ENCODE measurements at places on chromosomes 12 and 14.

GRCh38 chr14:61616524-61617185 is 78.7 kb upstream of the HIF1A start:
- DNase-seq: no peak

DNA sequence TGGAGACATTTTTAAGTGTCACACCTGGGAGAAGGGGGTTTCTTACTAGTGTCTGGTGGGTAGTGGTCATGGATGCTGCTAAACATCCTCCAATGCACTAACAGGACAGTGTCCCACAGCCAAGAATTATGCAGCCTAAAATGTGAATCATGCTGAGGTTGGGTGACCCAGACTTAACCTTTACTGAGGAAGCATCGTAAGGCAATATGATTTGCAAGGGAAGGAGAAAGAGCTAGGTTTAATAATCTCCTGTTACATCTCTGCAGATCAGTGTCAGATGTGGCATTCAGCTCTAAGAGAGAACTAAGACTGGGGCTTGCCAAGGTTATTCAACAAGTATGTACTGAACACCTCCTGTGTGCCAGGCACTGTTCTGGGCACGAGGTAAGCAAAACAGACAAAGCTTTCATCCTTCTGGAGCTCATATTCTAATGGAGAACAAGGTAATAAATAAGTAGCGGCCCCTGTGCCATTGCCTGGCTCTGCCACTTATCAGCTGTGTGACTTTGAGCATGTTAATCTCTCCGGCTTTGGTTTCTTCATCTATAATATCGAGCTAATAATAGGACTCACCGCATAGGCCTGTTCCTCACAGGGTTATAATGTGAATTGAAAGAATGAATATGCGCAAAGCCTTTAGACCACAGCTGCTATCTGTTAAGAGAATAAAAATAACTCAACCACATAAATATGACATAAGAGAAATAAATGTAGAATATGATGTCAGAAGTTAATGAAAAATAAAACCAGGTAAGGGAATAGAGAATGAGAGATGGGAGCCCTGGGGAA is 13.5 kb upstream of the GOLGA5 start:
- DNase-seq: no peak

DNA sequence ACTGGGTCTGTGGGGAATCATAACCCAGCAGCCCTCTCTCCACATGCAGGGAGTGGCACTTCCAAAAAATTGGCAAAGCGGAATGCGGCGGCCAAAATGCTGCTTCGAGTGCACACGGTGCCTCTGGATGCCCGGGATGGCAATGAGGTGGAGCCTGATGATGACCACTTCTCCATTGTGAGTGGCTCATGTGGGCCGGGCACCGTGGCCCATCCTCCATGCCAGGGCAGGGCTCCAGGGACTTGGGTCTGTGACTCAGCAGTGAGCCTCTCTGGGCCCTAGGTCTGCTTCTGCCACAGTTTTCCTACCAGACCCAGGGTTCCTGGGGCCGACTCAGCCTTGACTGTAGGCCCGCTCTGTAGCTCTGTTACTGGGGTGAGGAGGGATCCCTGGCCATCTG is 2.2 kb downstream of the NPFF start:
- no peak for DNase-seq

DNA sequence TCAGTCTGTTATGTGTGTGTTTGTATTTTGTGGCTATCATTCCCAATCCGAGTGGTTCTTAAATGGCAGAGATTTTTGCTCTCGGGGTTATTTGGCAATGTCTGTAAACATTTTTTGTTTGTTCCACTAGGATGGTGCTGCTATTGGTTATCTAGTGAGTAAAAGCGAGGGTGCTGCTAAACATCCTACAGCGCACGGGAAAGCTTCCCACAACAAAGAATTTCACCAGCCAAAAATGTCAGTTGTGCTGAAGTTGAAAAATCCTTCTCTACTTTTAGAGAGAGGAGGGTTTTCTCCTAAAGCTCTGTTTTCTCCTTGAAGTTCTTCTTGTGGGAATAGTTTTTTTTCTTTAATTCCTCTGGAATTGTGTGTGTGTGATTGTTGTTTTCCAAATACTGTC is 2.4 kb downstream of the EXD2 start:
- no peak for DNase-seq

GRCh38 chr14:60396718-60397343 is 89.0 kb downstream of the C14orf39 start:
- no peak for DNase-seq

GRCh38 chr12:31572900-31573600 is 17.9 kb downstream of the DENND5B start:
- no peak for DNase-seq

Measured in RWPE2 (cell line).